ENCODE measurements at places on chromosomes 2 and 18. TPM values are rescaled to one million over a fixed set of nuclear protein-coding genes. Genes with fewer than 3 reads are reported as not detected.

Gene OBSL1
- 168 TPM for total RNA-seq

Gene IL36G
- not detected for total RNA-seq

Gene BMP10
- total RNA-seq, result not detected

Gene LIMS3
- 3.1 TPM for total RNA-seq

Gene ACADL
- total RNA-seq, result not detected

- no peak for DNase-seq
- H3K27me3 ChIP-seq, result peaks cover 39% of the 10 kb centered on the region
- no peak overlapping the region for H3K27ac ChIP-seq
- no peak overlapping the region for H3K4me3 ChIP-seq
- H3K36me3 ChIP-seq, result peaks cover 3% of the 10 kb centered on the region
- peaks cover 8% of the 10 kb centered on the region for H3K4me1 ChIP-seq
These were observed 67.8 kb downstream of the SLC4A3 start for GRCh38 chr2:219695145-219695709.

GRCh38 chr2:69975136-69975852 lies 13.9 kb upstream of the ASPRV1 start:
- no peaks in the 10 kb centered on the region for H3K36me3 ChIP-seq
- no peak overlapping the region for H3K4me3 ChIP-seq
- H3K27me3 ChIP-seq, result peaks cover 3% of the 10 kb centered on the region
- no peak for DNase-seq

GRCh38 chr2:73092146-73092783 lies 20.5 kb downstream of the RAB11FIP5 start:
- no peak overlapping the region for H3K4me3 ChIP-seq
- peaks cover 43% of the 10 kb centered on the region for H3K4me1 ChIP-seq
- H3K27me3 ChIP-seq, result no peaks in the 10 kb centered on the region

- H3K27me3 ChIP-seq, result no peaks in the 10 kb centered on the region
- H3K36me3 ChIP-seq, result peaks cover 11% of the 10 kb centered on the region
- DNase-seq, result no peak
- no peak overlapping the region for H3K27ac ChIP-seq
- H3K4me1 ChIP-seq, result peaks cover 31% of the 10 kb centered on the region
- no peak overlapping the region for H3K4me3 ChIP-seq
These were observed 1.9 kb upstream of the KRCC1 start for GRCh38 chr2:88057437-88057844.

GRCh38 chr2:112482309-112483041 lies 519 bp downstream of the TTL start:
- peaks cover 22% of the 10 kb centered on the region for H3K4me1 ChIP-seq
- no peaks in the 10 kb centered on the region for H3K36me3 ChIP-seq
- H3K4me3 ChIP-seq, result peak overlapping the region; percentile 87
- H3K27me3 ChIP-seq, result no peaks in the 10 kb centered on the region
- H3K27ac ChIP-seq, result peak overlapping the region; percentile 89

Data from osteocyte (in vitro differentiated cells).